ENCODE measurements at places on chromosomes 2 and 18.

GRCh38 chr2:152569186-152569585 lies 148.1 kb downstream of the PRPF40A start:
- no peak for DNase-seq

- peak; percentile 81 for DNase-seq
Measured at GRCh38 chr2:95728878-95729596, 137.2 kb downstream of the TRIM43 start.

- DNase-seq: no peak
Measured at GRCh38 chr2:206855585-206856433, 83.5 kb upstream of the CPO start.

GRCh38 chr2:221731432-221732145 lies 159.5 kb upstream of the EPHA4 start:
- DNase-seq: no peak

- DNase-seq: no peak
Measured at GRCh38 chr18:29840089-29840488, 1202.5 kb downstream of the DSC3 start.

DNA sequence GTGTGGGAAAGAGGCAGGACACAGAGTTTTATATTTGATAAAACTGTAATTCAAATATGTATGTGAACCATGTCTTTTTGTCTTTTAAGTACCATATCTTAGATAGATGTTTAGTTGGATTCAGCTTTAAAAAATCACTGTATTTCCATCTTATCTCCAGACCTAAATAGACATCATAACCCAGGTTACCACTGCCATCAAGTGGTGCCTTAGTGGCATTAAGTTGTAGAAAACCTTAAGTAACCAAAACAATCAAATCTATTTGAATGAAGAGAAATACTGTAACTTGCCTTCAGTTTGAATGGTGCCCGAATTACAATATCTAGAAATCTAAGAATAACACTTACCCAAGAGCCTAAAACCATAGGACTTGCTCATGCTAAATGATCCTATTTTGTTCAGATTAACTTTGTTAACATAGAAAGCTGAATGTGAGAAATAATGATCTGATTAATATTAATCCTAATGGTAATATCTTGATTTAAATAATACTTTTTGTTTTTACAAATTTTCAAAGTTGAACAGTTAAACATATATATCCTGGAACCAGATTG lies 92.5 kb upstream of the MAP2 start:
- DNase-seq: peak; percentile 7

DNA sequence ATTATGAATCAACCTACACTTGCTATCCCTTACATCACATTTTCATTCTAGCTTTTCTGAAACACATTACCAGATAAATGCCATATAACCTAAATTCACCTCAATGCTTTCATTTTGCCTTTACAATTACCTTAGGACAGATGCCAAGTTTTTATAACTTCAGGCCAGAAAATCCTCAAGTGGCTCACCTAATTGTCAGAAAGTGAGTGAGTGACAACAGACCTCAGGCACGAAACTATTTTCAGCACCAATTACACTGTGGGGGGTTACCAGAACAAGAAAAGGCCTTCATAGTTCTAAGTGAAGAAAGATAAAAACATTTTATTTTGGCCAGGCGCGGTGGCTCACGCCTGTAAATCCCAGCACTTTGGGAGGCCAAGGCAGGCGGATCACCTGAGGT lies 52.3 kb upstream of the ST8SIA5 start:
- DNase-seq: no peak

GRCh38 chr2:189199797-189200196 lies 20.2 kb upstream of the COL5A2 start:
- DNase-seq: no peak

- no peak for DNase-seq
Measured at GRCh38 chr2:165827016-165827920, 33.2 kb upstream of the GALNT3 start.

DNA sequence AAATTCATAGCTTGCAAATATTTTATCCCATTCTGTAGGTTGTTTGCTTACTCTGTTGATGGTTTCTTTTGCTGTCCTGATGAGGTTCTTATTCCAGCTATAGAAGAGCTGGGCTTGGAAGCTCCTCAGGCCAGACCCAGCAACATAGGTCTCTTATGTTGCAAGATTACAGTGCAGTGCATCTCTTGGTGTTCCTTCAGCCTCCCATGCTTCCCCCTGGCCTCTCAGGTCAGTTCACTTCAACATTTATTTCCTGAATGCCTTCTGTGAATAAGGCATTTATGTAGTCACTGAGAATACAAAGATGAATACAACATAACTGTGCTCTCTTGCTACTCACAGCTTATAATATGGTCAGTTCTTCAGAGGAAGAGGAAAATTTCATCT lies 179.0 kb upstream of the SLC39A10 start:
- DNase-seq: no peak

DNA sequence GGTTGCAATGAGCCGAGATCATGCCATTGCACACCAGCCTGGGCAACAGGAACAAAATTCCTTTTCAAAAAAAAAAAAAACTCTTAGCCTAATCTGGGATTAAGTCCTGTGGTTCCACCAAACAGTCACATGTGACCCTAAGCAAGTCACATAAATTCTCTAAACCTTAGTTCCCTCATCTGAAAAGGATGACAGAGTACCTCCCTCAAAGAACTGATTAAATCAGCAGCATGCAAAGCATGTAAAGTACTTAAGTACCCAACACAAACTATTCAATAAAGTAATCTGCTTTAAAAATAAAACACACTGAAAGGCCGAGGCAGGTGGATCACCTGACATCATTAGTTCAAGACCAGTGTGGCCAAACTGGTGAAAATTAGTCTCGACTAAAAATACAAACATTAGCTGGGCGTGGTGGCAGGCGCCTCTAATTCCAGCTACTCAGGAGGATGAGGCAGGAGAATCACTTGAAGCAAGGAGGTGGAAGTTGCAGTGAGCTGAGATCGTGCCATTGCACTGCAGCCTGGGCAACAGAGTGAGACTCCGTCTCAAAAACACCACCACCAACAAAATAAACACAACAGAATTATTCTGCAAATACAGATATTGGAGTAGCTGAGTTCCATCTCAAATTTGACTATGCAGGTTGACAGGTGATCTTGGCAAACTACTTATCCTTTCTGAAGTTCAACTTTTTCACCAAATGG lies 7.0 kb downstream of the USP34 start:
- no peak for DNase-seq

GRCh38 chr18:13611601-13612195 lies 114.7 kb downstream of the FAM210A start:
- peak; percentile 47 for DNase-seq

- DNase-seq: no peak
Measured at GRCh38 chr2:65823511-65823910, 391.1 kb upstream of the SPRED2 start.

DNA sequence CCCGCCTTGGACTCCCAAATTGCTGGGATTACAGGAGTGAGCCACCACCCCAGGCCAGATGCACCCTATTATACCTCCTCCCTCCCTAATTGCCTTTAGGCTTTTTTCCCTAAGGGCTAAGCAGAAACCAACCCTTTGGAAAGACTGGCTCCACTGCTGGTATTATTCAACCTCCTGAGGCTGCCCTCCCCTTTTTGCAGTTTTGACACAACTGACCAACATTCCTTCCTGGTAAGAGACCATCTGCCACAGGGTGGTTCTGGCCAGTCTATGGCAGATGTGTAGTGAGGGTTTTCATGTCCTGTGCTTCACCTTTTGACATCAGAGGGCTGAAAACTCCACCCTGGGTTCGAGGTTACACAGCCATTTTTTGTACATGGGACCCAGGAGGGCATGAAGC lies 1785.3 kb upstream of the CELF4 start:
- no peak for DNase-seq

GRCh38 chr18:67362906-67363305 lies 153.6 kb downstream of the DSEL start:
- DNase-seq: no peak
